ENCODE measurements at places on chromosomes 13 and 19.
A peak's percentile ranks its signal among the peaks of the same experiment; 100 is the strongest.

GRCh38 chr13:23797276-23797903 lies 91.8 kb downstream of the MIPEP start:
- DNase-seq: no peak

DNA sequence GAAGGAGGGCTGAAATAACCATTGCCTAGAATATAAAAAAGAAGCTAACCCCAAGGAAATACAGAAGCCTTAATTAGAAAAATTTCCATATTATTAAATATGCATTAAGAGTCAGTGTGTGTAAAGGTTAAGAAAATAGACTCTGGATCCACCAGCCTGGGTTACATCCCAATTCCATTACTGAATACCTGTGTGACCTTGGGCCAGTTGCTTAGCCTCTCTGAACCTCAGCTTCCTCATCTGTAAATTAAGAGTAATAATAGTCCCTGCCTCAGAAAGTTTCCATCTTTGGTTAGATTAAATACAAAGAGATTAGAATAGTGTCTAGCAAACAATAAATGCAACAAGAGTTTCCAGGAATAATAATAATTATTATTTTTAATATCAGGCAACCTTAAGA lies 54.5 kb downstream of the ATP7B start:
- DNase-seq: no peak

DNA sequence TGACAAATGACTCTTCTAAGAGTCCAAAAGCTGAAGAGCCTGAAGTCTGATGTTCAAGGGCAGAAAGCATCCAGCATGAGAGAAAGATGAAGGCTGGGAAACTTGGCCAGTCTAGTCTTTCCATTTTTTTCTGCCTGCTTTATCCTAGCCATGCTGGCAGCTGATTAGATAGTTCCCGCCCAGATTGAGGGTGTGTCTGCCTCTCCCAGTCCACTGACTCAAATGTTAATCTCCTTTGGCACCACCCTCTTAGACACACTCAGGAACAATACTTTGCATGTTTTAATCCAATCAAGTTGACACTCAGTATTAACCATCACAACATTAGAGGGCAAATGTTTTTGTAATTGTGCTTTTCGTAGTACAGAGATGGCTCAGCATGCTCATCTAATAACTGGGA lies 267.5 kb upstream of the KLHL1 start:
- no peak for DNase-seq

- peak; percentile 77 for DNase-seq
Measured at GRCh38 chr13:30422054-30422839, at the start of gene UBE2L5. Gene UBE2L5, plus strand, starts transcription at chr13:30422493. Its CDS starts 5,498 bp downstream, at chr13:30427991.

DNA sequence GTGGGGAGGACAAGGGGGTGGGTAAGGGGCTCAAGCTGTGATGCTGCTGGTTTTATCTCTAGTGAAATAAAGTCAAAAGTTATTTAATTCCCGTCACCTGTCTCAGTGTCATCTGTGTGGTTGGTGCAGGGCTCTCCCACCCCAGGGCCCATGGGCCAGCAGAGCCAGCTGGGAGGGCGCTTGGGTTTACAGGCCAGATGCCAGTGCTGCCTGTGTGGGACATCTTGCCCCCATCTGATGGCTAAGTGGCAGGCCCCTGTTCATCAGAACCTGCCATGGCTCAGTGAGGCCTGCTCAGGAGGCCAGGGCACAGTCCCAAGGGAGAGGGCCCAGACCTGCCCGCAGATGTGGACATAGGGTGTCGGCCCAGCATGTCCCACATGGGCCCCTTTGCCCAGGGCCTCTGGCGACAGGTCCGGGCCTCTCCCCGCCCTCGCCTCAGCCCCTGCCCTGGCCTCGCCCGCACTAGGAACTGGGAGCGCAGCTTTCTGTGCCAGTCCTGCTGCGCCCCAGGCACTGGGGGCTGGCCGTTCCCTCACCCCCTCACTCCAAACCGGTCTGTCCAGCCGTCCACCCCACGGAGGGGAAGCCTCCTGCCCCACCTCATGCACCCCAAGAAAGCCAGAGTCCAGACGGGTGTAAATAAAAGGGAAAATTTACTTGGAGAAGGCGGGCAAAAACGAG lies 5.3 kb downstream of the ZNF296 start:
- no peak for DNase-seq

DNA sequence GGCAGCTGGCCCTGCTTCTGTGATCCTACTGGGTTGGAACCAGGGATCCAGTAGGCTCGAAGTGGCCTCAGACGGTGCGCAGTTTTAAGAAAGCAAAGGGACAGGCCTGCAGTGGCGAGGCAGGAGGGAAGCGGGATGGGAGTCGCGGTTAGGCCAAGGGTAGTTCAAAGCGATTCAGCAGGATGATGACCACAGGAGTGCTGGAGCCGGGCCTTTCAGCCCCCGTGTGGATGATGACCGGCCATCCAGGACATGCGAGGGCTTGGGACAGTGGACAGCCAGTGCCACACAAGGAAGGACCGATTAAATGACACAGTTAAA lies 854 bp downstream of the RNASEH2B start:
- no peak for DNase-seq

DNA sequence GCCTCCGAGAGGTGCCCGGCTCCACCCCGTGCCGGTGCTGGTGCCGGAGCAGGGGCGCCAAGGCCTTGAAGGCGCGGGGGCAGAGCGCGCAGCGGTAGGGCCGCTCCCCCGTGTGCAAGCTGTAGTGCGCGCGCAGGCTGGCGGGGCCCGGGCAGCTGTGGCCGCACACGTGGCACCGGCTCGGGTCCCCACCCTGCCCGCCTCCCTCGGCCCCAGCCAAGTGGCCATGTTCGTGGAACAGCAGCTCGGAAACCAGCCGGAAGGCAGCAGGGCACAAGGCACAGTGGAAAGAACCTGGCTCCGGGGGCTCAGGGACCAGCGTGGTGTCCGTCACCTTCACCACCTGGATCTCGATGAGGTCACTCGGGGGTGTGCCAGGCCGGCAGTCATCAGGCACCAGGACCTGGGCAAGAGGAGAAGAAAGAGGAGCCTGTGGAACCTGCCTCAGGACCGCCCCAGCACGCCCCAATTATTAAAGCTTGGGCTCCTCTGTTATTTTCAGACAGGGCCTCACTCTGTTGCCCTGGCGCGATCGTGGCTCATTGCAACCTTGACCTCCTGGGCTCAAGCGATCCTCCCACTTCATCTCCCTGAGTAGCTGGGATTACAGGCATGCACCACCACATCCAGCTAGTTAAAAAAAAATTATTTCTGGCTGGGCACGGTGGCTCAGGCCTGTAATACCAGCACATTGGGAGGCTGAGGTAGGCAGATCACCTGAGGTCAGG lies 2.0 kb downstream of the ZNF784 start:
- DNase-seq: no peak

- no peak for DNase-seq
Measured at GRCh38 chr19:29404015-29404414, 121.8 kb upstream of the VSTM2B start.

GRCh38 chr19:38194061-38194701 lies 29.8 kb downstream of the DPF1 start:
- no peak for DNase-seq

DNA sequence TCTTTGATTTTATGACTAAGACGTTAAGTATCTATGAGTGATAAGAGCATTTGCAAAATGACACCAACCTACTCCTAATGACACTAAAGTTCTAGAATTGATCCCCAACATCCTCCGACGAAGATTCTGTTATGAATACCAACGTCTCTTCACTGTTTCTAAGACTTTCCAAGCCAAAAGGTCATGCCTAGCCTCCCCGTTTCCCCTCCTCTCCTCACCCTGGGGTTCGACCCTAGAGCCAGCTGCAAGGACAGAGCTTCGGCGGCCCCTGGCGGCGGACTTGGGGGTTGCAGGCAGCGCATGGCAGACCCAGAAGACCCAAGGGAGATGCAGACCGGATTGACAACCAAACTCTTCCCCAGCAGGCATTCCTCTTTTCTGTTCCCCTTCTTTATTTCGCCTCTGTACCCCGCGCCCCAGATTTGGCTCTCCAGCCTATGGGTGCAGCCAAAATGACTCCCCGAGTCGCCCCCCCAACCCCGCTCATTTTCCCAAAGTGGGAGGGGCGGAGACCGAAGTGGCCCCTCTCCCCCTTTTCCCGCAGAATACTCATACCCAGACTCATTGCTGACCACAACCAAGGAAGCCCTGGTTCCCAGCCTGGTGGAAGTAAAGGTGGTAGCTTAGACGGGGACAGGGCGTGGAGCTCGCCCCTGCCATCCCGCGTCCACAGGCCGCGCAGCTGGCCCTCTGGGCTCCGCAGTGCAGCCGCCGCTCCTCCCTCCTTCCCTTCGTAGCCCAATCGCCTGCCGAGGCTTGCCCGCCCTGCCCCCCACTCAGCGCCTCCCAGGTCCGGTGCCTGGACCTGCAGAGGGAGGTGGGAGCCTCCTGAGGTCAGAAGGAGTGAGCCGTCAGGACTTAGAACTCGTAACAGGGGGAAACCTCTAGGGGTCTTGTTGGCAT lies 4.1 kb upstream of the EML2 start:
- DNase-seq: peak; percentile 89

- peak; percentile 41 for DNase-seq
Measured at GRCh38 chr19:38425810-38426466, at the start of gene RASGRP4. Gene RASGRP4, minus strand, starts transcription at chr19:38426219. Its CDS starts 128 bp downstream, at chr19:38426091.
